ENCODE measurements at places on chromosomes 7 and 10.

DNA sequence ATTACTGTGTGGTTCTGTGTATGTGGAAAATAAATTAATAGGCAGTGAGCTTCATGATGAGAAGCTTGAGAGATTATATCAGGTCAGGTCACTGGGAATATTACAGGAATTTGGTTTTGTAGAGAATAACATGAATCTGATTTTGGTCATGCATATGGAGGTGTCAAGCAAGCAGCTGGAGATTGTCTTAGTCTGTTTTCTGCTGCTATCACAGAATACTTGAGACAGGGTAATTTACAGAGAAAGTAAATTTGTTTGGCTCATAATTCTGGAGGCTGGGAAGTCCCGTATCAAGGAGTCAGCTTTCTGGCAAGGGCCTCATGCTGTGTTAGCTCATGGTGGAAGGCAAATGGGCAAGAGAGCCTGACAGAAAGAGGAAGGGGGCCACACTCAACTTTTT lies 120.7 kb upstream of the FAM3C start:
- DNase-seq, result no peak

DNA sequence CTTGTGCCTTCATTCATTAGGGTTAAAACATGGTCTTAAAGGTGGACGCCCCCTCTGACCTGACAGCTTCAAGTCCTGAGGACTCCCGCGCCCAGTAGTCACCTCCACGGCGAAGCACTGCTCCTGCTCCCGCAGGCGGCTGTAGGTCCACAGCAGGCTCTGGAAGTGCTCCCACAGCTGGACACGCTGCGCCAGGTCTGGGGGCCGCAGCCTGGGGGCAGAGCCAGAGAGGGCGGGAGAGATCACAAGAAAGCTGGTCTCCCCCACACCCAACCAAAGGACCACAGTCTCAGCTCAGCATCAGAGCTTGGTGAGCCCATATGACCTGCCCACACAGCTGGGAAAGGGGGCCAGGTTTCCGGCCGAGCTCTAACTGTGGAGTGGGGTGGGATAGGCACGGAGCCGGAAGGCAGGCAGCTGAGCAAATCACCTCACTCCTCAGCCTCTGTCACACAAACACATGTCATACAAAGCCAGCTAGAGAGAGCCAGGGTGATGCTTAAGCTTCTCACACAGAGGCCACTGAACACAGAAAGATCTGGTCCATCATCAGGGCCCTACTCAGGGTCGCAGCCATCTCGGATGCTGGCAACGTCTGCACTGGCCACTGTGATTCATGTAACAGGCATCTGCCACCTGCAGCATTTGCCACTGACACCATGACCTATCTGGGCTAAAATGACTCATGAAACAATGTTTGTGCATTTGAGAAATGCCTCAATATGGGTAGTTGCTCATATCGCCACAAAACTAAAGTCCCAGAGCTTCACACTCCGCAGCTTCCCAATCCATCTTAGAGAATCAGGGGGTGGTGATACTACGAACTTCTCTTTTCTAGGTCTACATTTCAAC lies 12.6 kb downstream of the HPS1 start:
- peak; percentile 61 for DNase-seq

DNA sequence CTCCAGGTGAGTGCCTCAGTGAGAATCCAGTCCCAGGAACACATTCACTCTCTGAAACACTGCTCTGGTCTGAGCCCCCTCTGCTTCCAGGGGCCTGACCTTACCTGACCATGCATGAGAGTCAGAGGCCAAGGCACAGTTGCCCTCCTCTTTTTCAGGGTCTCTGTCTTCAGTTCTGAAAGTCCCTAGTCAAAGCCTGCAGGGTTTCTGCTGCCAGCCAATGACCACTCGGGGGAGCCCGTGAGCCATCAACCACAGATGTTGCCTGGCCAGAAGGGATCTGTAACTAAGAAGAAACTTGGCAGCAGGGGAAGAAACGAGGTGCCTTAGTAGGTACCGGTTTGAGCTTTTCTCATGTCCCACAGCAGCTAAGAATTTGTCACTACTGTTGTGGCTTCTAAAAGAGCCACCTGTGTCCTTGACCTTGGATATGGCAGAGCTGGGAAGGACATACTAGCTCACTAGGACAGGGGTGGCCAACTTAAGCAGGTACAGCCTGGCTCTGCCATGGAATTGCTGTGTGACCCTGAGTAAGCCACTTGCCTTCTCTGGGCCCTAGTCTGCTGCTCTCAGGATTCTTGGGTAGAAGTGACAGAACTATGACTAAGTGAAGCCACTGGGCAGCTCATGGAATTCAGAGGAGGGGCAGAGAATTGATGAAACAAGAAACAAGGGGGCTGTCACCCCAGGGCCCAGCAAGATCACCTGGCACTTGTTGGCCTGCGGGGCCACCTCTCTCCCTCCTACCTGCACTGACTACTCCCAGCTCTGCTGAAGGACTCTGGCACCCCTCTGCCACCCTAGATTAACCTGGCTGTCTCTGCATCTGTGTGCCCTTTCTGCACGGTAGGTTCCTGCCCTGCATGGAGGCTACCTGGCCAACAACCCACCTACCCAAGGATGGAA lies 83.8 kb upstream of the GPR26 start:
- DNase-seq, result peak; percentile 79

DNA sequence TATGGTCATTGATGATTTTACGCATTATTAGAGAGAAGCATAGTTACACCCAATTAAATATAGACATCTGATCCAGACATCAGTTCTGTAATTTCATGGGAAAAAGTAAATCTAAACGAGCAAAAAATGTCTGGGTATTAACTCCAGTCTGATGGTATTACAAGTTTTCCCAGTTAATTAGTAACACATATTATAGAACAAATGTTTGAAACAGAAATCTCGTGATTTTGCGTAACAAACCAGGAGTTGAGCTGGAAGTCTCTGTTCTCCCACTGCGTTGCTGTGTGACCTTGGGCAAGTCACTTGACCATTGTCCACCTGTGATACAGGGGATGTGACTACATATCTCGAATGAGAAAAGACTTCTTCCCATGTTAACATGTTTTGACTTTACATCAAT lies 43.3 kb downstream of the RBM20 start:
- no peak for DNase-seq

DNA sequence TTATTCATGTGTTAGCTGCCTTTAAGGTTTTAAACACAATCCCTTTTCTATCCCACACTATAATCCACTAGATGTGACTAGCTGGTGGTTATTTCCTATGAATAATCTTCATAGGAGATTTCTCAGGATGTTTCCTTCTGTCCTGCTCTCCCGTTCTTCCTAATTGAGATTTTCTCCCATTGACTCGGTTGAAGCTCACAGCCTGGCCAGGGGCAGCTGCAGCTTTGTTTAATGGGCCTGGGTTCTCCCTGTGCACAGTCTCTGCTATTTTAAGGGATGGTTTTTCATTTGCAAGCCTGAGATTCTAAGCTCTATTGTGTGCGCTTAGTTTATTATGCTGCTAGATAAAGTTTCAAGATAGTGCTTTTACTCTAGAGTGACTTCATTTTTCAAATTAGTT lies 283.4 kb upstream of the AOAH start:
- no peak for DNase-seq

DNA sequence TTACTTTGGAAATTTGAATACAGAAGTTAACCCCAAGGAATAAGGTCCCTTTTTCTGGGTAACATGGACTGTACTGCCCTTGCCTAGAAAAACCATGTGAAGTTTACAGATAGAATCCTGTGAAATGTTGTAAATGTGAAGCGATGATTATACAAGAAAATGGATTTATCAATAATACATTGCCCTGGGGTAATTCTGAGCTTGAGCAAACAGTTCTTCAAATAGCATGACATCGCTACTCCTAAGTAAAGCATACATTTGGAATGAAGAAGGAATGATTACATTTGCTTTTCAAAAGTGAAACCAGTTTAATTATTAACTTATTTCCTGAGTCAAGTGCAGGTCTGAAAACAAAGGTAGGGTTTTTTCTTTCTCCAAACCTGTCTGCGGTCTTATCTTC lies 43.3 kb upstream of the FZD8 start:
- no peak for DNase-seq

- DNase-seq, result no peak
These were observed 16.9 kb upstream of the TMEM248 start for GRCh38 chr7:66904063-66904593.

GRCh38 chr7:25968205-25968993 lies 183.6 kb upstream of the NFE2L3 start:
- DNase-seq, result no peak

DNA sequence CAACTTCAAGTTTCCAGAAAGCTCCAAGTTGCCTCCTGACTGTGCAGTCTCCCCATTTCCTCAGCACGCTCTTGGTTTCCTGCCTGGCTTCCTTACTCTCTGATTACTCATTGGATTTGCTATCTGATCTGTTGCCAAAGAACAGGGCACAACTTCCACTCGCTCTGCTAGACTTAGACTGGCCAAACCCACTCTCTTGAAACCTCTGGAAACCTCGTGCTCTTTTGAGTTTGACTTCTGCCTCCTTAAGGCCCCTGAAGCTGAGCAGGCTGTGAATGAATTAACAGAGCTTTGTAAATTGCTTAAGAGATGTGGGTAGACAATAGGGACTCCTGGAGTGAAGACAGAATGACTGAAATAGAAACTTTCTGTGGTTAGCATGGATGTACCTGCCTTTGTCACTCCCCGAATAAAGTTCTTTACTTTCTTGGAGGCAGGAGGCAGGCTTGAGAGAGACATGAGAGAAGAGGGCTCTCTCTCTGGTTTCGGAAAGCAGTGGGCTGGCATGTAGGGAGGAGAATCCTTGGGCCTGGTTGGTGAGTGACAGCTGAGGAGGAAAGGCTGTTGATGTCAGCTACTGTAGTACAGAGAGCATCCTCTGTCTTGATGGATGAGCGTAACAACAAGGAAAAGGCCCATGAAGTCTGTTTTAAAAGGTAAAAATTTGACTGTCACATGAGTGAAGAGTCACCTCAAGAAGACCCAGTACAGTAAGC lies 70.8 kb downstream of the CHN2 start:
- DNase-seq, result no peak

- DNase-seq, result no peak
These were observed 25.2 kb downstream of the DIP2C start for GRCh38 chr10:664301-664700.

GRCh38 chr10:132793871-132794849 lies 8.2 kb upstream of the NKX6-2 start:
- DNase-seq, result no peak

- DNase-seq, result no peak
These were observed 42.8 kb upstream of the AKR1C2 start for GRCh38 chr10:5046410-5046809.

- DNase-seq, result no peak
These were observed 28.1 kb downstream of the SLIT1 start for GRCh38 chr10:97157578-97158095.

DNA sequence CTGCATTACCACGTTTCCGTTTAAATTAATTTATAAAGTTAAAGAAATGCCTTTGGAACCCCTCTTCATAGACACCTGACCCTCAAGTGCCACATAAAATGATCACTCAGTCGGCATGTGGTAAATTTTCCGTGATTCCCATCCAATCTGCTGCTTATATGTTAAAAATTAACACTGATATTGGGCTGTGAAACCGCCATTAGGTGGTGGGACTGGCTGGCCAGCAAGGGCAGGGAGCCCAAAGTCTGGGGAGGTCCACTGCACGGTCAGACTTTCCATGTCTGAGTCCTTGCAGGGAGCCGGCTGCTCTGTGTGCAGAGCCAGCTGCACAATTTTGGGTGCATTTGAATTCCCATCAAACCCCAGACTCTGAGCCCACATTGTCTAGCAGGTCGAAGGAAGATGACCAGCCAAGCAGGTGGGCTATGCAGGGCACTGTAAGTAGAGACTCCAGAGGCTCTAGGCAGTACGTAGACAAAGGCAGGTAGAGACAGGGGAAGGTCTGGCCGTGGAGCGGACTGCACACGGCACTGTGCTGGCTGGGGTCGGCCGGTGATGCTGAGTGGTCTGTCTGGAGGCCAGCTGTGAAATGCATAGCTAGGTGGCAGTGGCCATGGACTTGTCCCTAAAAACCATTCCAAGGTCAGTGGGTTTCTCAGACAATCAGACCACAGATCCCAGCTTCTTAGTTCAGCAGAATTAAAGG lies 122.9 kb downstream of the SH3PXD2A start:
- DNase-seq, result no peak

DNA sequence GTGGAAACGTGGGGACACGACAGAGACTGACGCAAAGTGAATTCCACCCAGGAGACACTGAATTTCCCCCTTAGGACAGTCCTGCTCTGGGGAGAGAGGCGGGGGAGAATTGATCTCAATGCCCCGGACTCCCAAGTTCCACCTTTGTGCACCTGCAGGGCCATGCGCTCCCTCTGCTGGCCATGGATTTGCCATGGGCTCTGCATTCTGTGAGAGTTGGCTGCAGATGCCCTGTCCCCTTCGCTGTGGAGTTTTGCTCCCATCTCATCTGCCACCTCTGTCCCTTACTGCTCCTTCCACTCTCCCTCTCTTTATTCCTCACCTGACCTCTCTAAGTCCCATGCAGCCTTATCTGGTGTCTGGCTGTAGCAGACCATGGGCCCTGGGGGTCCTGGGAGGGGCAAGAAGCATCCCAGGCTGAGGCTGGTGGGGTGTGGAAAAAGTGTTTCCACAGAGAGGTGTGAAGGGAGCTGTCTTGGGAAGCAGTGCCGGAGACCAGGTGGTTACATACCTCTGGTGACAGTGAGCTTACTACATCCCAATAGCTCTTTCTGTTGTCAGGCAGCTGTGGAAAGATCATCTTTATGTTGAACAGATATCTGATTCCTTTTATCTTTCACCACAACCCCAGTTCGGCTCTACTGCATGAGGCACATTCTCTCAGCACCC lies 14.3 kb downstream of the GHRHR start:
- no peak for DNase-seq

Data from AG08396 (cell line).